ENCODE measurements at places on chromosomes 1 and 21.

GRCh38 chr21:32315511-32316281, 17.0 kb downstream of the MRAP start:
- no peak for DNase-seq

- no peak for DNase-seq
Measured at GRCh38 chr21:35478161-35479064, 429.3 kb upstream of the RUNX1 start.

GRCh38 chr1:228998179-228998578, 262.9 kb downstream of the RHOU start:
- no peak for DNase-seq

DNA sequence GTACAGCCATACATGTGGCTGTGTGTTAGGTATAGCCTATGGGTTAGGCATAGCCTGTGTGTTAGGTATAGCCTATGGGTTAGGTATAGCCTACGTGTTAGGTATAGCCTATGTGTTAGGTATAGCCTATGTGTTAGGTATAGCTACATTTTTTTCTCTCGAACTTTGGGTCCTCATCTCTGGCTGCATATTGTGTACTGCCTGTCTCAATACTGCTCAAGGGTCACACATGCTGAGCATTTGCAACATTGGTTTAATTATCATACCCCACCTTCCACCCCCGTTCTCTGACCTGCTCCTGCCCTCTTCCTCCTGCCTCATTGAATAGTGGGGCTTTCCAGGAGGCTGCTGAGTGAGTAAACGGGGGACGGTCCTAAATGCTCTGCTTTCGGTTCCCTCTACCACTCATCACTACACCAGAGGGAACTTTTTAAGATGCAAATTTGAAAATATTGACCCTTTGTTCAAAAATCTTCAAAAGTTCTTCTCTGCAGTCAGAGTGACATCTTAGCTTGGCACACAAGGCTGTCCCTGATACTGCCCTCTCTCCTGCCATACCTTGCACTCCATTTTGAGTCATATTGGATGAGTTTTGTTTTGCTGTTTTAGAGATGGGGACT, 17.8 kb downstream of the OR2B11 start:
- DNase-seq = no peak

Measured in CD8-positive, alpha-beta memory T cell (primary cell).